ENCODE measurements at places on chromosomes 1 and 21.

GRCh38 chr1:195591917-195592672 is 1016.1 kb downstream of the KCNT2 start:
- no peak for DNase-seq

DNA sequence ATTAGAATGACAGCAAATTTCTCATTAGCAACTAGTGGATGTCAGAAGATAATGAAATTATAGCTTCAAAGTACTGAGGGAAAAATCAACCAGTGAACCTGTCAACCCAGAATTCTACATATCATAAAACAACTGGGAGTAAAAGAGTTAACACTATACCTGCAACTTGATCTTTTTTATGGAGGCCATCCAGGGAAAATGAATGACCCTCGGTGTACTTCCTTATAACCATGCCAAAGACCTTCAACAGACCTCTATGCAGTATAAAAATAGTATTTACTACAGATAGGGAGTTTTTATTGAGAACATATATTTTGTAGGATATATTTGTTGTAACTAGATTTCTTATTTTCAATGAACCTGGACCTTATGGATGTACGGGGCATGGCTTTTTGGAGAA is 392.5 kb upstream of the ZRANB2 start:
- no peak for DNase-seq

DNA sequence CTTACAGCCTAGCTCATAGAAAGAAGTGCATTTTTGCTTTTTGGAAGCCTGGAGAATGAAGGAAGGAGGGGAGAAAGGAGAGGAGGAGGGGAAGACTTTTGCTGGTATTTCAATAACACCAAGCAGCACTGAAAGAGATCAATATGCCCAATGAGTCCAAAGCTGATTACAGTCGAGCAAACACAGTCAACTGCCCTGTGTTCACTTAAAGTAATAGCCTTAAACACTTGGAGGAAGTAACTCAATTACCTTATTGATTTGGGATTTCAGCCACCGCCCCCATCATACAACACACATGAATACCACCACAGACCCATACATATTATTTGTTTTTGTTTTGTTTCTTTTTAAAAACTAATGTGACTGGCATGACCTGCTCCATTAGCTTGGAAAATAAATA is 23.3 kb upstream of the RXRG start:
- no peak for DNase-seq

GRCh38 chr1:165598676-165599059 is 32.4 kb upstream of the MGST3 start:
- no peak for DNase-seq

DNA sequence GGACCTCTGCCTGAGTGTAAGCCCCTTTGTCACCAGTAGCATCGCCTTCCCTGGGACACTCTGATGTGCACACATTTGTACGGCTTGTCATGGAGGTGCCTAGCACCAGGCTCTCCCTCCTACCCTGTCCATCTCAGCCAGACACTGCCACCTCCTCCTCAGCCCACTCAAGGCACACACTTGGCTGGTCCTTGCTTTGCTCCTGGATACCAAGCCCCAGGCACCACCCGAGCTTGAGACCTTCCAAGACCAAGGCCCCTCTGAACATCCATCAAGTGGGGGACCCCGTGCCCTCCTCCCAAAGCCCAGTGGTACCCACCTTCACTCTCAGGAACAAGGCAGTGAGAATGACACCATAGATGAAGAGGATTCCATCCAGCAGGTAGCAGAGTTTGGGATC is 78.0 kb downstream of the CD247 start:
- DNase-seq, result no peak

DNA sequence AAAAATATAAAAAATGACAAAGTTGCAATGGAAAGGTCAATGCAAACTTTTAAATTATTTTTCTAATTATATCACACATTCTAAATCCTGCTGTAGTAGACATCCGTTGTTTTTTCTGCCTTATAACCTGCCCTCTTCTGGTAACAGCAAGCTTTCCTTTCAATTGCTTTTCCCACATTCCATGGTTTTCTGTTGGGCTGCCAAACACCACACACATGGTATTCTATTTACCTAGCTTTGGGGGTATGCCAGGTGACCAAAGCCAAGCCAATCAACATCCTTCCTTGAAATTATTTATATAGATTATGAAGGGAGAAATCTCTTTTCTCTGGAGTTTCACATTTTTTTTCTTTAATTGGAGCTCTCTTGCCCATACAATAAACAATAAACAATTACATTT is 3.4 kb upstream of the LAMC1 start:
- no peak for DNase-seq

- no peak for DNase-seq
These were observed 609.1 kb downstream of the PTPRC start for GRCh38 chr1:199247891-199248290.

GRCh38 chr1:63189677-63190076 is 132.7 kb upstream of the FOXD3 start:
- DNase-seq, result no peak

Measured in activated naive CD8-positive, alpha-beta T cell treated with anti-CD3 and anti-CD28 coated beads for 36 hours (primary cell).